ENCODE measurements at places on chromosomes 2 and 18.

DNA sequence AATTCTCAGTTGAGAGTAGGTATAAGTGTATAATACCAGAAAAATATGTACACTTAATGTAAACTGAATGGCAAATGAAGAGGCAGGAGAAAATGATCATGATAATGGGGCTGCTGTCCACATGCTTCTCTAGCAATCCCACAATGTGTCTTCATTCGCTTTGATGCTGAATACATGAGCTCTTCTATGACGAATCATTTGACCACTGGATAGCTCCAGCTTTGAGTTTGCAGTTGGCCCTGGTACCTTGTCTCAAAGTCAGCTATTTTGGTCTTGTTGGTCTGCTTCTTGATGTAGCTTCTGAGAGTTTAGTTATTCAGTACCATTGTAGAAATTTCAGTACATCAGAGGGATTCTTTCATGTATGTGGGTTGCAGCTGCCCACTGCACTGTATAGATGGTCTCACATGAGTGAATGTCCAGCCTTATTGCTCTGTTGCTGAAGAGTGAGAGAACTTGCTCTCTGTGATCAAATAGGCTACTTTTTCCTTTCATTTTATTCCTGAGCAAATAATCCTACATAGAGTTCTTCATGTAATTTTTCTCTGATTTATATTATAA lies 105.1 kb downstream of the TTC27 start:
- no peak for DNase-seq

DNA sequence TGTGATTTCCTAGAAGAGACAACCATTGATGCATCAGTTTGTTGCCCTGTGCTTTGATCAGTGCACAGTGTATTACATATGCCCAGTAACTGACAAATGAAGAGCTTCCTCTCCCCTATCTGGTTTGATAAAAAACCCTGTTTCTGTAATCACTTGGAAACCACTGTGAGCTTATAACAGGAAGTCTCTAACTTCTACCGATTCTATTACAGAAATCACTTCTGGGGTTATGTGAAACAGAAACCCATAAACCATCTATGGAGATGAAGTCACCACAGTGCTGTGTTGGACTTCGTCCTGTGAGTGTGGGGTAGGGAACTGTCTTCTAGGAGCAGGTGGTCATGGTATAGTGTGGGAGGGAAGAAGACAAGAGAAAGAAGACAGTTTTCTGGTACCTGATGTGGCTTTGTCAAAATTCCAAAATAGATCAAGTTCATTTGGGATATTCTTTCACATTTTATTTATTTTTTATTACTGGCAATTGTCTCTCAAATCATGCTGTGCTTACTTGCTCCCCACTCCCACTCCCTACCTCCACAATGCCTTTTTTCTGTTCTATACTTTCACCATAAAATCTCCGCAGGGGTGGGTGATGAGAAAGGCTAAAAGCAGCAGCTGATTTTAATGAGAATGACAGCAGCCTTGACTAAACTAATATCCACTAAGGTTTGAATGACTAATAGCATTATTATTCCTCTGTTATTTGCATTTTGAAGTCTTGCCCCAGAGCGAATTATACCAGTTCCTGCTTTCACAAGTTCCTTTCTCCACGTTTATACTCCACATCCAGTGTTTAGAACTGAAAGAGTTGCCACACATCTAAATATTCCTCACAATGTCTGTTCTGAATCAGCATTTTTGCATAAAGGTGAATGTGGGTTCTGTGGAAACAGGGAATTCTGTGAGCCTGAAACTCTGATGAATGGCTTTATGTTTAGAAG lies 41.7 kb upstream of the RND3 start:
- no peak for DNase-seq

DNA sequence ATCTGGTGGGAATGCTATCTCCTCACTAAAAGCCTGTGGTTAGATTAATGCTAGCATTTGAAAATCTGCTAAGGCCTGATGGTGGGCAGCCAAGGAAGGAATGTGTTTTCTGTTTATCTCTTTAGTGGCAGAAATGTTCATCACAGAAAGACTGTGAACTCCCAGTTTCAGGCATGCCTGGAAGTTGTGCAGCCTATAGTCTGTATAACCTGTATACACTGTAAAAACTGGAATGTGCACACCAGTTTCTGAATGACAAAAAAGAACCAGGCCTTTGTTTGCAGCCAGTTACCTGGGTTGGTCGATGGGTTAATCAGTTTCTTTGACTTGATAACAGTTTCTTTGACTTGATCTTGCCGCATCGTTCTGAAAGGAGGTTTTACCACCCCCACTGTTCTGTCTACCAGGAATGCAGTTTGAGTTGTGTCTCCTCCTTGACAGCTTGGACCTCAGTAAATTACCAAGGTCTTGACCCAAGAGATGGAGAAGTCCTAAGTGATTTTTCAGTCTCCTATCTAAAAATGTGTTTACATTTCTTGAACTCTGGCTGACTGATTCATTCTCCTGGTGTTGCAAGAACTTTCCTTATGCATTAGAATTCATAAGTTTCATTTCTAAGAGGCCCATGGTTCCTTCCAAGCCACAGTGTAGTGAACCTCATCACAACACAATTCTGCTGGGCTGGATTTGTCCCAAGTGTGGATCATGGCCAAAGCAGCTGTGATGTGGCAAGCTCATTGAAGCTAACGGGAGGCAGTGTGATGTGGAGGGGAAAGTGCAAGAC lies 62.2 kb downstream of the KIAA2012 start:
- DNase-seq, result no peak

GRCh38 chr18:58785171-58785805 lies 79.4 kb upstream of the ZNF532 start:
- DNase-seq, result no peak

GRCh38 chr18:72700961-72701710 lies 157.0 kb upstream of the CBLN2 start:
- no peak for DNase-seq
